ENCODE measurements at places on chromosomes 16 and 17.

GRCh38 chr17:73696251-73696650 lies 52.0 kb upstream of the SDK2 start:
- no peak for DNase-seq

- peak; percentile 87 for DNase-seq
Observed at GRCh38 chr17:44002141-44002848, 2.1 kb upstream of the NAGS start.

DNA sequence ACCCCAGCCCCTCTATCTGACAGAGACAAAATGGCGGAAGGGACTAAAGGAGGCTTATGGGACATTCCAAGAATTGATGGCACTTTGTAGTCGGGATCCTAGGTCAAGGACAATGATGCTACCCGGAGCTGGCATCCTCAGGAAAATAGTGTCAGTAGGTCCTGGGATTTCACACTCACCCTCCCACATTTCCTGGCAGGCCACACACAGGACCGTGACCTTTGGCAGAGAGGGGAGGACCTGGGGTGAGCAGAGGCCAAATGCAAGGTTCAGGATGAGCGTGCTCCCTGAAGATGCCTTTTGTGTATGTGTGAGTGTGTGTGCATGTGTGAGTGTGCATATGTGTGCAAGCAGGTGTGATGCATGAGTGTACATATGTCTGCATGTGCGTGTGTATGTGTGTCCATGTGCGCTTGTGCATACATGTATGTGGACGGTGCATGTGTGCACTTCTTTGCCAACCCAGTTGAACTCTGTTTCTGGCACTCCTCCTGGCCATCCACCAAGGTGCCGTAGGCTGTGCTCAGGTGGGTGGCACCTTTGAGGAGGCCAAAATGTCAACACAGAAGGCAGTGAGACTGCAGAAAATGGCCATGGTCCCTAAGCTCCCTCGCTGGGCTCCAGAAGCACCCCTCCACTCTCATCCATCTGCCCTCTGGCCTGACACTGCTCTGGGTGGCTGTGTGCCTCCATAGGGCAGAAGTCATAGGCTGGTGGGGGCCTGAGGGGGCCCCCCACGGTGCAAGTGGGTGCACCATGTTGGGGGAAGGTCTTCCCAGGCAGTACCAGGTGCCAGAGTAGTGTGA lies 60.3 kb downstream of the SNX20 start:
- no peak for DNase-seq

- DNase-seq = no peak
Observed at GRCh38 chr17:57623620-57624019, 121.5 kb downstream of the CCDC182 start.

DNA sequence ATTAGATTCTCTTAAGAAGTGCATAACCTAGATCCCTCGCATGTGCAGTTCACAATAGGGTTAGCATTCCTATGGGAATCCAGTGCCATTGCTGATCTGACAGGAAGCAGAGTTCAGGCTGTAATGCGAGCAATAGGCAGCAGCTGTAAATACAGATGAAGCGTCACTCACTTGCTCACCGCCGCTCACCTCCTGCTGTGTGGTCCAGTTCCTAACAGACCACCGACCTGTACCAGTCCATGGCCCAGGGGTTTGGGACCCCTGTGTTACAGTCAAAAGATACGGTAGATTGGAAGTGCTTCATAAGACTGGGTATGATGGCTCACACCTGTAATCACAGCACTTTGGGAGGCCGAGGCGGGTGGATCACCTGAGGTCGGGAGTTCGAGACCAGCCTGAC lies 2.8 kb downstream of the STAT5A start:
- no peak for DNase-seq

DNA sequence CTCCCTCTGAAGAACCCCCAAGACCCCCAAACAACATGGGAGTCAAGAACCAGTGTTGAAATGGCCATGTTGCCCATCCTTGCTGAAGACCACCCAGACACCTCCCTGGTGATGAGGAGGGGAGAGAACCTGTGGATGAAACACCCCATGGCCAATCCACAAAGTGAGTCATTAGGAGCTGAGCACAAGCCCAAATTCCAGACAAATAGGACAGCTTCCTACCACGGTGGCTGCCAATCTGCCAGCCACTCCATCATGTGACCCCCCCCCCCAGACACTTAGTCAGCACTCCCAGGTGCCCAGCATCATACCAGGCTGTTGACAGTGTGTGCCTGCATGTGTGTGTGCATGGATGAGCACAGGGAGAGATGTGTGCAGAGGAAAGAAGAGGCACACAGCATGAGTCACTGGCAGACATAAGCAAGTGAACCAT lies 26.4 kb upstream of the RPL38 start:
- peak; percentile 37 for DNase-seq

GRCh38 chr16:78326731-78327130 lies 227.3 kb downstream of the WWOX start:
- DNase-seq = no peak

DNA sequence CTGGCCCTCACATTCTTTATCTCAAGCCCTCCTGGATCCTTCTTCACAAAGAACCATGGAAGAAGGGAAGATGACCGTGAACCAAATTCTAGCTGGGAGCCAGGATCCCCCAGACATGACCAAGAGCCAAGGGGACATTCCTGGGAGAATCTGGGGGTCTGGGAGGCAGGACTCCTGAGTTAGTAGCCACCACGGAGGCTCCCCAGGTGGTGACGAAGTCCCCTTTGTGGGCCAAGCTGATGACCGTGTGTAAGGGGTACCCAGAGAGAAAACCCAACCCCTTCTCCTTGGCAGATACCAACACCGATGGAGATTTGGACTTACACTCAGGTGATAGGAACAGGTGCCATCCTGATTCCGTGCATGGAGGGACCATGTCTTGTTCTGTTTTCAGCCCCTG lies 6.8 kb upstream of the GFAP start:
- DNase-seq = no peak

DNA sequence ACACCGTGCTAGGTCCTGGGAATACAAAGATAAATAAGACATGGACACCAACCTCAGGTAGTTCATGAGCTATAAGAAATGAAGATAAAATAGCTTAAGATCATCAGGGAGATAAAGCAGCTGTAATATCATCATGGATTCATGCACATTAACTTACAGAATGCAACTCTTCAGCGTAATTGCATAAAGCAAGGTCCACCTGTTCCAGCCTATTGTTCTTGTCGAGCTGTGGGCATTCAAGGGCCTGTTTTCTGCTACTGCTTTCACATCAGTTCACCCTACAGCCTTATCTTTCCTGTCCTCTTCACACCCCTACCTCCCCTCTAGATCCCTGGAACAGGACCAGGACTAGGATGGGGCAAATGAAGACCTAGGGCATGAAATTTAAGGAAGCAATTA lies 133.9 kb downstream of the SPACA3 start:
- DNase-seq = no peak

DNA sequence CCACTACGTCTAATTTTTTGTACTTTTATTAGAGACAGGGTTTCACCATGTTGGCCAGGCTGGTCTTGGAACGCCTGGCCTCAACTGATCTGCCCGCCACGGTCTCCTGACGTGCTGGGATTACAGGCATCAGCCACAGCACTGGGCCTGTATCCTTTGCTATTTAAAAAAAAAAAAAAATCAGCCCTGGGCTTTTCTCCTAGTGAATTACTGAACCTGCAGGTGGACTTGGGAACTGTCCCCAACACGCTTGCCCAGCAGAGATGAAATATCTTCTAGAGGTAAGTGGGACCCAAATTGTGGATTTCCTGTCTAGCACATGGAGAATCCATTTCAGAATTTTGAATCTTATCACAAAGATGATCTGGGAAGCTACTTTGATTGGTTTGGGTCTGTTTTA lies 14.8 kb downstream of the CNOT1 start:
- no peak for DNase-seq

- no peak for DNase-seq
Observed at GRCh38 chr17:18056214-18056613, 17.0 kb downstream of the GID4 start.

DNA sequence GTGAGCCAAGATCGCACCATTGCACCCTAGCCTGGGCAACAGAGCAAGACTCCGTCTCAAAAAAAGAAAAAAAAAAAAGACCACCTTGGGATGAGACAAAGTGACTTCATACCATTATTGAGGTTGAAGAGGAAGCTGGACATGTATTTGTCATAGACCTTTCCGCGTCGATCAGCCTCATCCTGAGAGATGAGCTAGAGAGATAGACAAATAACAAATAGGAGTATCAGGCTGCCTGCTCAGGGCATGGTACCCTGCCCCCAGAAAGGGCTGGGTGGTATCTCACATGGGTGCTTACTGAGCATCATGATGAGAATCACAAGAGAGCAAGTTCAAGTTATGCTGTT lies 22.1 kb downstream of the CNTNAP1 start:
- no peak for DNase-seq

DNA sequence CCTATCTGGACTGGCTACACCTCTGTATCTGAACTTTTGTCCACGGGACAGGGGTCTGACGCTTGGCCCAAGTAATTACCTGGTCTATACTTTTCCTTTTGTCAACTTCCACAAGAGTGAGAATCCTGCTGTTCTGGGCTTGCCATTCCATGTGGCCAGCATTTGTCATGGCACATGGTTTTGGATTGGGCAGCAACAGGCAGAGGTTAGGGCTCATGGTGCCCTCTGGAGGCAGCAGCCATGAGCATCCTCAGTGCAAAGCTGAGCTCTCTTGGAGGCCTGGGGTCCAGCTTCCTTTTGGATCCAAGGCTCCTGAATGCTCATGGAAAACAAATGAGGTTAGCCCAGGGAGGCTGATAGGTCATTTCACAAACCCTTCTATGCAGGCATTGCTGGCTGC lies 7.5 kb upstream of the EDC4 start:
- DNase-seq = peak; percentile 26

DNA sequence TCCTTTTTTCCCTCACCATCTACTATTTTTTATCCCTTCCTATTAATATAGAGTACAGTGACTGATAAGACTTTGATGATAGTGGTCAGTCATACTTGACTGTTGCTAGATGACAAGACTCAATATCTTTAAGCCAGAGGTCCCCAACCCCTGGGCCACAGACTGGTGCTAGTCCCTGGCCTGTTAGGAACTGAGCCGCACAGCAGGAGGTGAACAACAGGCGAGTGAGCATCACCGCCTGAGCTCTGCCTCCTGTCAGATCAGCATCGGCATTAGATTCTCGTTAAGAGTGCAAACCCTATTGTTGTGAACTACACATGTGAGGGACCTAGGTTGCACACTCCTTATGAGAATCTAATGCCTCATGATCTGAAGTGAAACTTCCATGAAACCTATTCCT lies 341.3 kb downstream of the BCAS3 start:
- no peak for DNase-seq

DNA sequence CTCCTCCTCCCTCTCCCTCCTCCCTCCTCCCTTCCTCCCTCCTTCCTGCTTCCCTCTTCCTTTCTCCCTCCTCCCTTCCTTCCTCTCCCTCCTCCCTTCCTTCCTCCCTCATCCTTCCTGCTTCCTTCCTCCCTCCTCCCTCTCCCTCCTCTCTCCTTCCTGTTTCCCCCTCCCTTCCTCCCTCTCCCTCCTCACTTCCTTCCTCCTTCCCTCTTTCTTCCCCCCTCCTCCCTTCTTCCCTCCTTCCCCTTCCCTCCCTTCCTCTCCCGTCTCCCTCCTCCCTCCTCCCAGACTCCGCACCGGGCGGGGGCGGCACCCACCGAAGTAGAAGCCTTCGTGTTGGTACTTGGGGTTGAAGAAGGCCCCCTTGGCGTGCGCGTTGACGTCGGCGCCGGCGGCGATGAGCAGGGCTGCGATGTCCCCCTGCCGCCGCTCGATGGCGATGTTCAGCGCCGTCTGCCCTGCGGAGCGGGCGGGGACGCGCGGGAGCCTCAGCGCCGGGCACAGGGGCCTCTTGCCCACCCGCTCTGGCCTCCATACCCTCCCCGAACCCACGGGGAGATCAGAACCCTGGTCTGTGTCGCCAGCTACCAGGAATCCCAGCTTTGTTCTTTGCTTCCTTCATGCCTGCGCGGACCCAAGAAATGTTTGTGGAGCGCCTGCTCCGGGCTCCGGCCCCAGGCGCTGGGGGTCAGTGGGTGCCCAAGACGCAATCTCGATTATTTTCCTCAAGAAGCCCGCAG lies 22.2 kb downstream of the TRPV3 start:
- peak; percentile 62 for DNase-seq

GRCh38 chr17:17146786-17147406 lies 59.2 kb downstream of the PLD6 start:
- no peak for DNase-seq

DNA sequence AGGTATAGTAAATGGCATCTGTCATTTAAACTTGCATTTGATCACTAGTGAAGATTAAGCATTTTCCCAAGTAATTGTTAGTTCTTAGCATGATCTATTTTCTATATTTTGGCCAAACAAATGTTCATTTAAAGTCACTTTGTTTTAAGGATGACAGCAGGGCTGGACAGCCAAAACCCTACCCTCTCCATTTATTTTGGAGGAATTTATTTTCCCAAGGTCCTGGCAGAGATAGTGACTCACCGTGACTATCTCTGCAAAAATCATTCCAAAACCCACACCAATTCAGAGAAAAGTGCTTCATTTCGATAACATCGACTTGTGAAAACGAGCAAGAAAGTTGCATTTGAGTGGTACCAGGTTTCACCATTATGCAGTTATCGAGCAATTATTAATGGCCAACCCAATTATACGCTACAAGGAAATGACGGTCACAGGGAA lies 665 bp upstream of the AKAP1 start:
- peak; percentile 19 for DNase-seq

DNA sequence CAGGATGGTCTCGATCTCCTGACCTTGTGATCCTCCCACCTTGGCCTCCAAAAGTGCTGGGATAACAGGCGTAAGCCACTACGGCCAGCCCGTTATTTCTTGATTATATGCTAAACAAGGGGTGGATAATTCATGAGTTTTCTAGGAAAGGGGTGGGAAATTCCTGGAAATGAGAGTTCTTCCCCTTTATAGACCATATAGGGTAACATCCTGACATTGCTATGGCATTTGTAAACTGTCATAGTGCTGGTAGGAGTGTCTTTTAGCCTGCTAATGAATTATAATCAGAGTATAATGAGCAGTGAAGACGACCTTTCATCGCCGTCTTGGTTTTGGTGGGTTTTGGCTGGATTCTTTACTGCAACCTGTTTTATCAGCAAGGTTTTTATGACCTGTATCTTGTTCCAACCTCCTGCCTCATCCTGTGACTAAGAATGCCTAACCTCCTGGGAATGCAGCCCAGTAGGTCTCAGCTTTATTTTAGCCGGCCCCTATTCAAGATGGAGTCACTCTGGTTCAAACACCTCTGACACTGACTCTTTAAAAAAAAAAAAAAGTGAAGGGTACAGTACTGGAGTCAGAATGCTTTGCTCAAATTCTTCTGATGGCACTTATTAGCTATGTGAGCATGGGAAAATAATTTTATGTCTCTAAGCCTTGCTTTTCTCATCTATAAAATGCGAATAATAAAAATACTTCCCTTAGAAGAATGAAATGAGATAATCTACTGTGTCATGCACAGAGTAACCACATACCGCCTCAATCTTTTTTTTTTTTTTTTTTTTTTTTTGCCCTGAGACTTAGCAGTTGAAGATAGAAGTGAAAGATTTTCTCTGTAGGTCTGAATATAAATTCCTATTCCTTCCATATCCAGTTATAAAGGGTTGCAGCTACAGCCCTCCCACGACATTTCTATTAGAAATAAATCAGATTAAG lies 5.1 kb upstream of the CALCOCO2 start:
- peak; percentile 44 for DNase-seq

DNA sequence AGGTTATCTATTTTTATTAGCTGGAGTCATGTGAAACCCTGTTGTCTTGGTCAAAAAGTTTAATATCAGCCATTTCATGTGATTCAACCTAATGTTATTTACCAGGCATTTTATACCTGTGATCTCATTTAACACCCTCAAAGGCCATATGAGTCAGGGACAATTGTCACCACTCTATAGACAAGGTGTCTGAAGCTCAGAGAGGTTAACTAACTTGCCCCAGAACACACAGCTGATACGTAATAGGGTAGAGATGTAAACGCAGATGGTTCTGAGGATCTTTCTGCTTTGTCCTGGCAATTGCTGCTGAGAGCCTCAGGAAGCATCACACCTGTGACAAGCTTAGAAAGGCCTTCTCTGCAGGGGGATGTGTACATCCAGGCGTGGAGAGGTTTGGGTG lies 4.9 kb downstream of the CD300A start:
- no peak for DNase-seq
